ENCODE measurements at places on chromosomes 7 and 10. TPM values are rescaled to one million over a fixed set of nuclear protein-coding genes. Genes with fewer than 3 reads are reported as not detected.

ITIH5 gene
- not detected for total RNA-seq

DNA sequence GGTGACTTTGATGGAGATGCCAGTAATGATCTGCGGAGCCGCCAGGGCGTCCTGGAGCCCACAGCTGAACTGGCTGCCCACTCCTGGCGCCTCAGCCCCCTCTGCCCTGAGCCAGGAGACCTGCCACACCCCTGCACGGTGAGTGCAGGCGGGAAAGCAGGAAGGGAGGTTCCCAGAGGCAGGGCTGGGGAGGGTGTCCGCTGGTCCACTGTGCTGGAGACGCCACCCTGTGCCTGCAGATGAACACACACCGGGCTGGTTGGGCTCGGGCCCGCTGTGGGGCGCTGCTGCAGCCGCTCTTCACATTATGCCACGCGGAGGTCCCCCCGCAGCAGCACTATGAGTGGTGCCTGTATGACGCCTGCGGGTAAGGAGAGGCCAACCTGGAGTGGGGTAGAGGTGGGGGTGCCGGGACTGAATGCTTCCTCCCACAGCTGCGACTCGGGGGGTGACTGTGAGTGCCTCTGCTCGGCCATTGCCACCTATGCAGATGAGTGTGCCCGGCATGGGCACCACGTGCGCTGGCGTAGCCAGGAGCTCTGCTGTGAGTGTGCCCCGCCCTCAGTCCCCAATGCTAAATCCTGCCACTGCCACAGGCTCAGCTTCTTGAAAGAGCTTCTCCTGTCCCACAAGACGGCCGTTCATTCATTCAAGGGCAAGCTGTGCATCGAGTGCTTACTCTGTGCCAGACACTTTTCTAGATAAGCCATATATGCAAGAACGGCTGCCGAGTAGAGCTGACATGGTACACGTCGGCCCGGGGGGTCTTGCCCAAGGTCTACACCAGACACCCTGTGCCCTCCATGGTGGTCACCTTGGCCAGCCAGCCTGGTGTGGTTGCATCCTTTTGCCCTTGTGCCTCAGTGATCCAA lies 14.3 kb upstream of the ZNF467 start:
- DNase-seq, result no peak

ZNF679 gene
- not detected for total RNA-seq

SLC13A1 gene
- not detected for total RNA-seq

GRCh38 chr7:134693256-134693655 lies 46.6 kb downstream of the BPGM start:
- DNase-seq, result no peak

FANK1 gene
- 0.38 TPM for total RNA-seq

- no peak for DNase-seq
Observed at GRCh38 chr10:28595613-28596012, 62.7 kb downstream of the WAC start.

CTAGE6 gene
- 1.5 TPM for total RNA-seq

- no peak for DNase-seq
Observed at GRCh38 chr7:112138325-112138852, 67.8 kb downstream of the DOCK4 start.

DNA sequence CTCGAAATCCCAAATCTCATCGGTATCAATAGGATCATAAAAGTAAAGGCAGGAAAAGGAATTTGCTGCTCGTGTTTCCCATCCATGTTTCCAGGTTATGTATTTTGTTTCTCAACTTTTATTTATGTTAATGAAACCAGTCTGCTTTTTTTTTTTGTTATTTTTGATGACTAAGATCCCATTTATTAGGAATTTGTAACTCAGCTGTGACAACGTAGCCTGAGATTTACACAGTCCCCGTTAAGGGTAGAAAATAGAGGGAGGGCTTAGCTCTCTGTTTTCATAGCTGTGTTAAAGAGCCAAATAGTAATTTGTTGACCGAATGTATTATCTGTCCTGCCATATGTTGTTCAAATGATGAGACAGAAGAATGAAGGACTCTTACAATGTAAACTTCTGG lies 164.0 kb downstream of the MGMT start:
- DNase-seq, result no peak

- no peak for DNase-seq
Observed at GRCh38 chr7:3128857-3129490, 85.3 kb upstream of the CARD11 start.

DNA sequence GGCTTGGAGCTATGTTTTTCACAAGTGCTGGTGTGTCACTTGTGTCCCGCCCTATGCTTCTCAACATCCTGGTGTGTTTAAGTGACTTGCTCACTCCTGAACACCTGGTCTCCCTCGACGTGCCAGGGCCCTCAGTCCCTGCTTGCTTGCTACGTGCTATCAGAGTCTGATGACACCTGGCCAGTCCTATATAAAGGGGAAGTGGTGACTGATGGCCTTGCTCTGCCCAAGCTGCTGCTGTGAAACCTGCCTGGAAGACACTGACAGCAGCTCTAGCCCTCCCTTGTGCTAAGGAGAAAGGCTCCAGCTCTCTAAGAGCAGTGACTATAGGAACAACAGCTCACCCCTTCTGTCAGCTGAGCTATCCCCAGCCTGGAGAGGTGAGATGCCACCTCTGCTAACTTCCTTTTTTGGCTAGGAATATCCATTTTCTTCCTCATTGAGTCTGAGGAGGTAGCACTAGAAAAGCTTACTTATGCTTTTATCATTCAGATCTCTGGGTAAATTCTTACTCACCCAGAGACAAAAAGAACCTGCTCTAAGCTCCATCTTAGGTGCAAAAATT lies 77.2 kb upstream of the PLXNA4 start:
- no peak for DNase-seq

DNA sequence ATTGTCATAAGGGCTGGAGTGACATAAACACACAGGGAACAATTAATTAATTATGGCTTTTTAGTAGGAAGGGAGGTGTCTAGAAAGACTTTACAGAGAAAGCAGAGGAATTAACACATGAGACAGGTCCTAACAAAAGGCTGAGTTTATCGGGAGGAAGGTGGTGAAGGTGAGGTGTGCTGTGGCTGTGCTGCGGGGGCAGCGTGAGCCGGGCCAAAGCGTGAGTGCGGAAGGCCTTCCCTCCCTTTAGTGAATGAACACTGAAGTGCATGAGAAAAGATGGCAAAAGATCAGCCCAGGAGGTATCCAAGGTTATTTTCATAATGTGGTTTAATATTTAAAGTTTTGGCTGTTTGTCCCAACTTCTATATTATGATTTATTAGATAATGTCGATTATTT lies 243.4 kb upstream of the PLXNA4 start:
- no peak for DNase-seq

DNA sequence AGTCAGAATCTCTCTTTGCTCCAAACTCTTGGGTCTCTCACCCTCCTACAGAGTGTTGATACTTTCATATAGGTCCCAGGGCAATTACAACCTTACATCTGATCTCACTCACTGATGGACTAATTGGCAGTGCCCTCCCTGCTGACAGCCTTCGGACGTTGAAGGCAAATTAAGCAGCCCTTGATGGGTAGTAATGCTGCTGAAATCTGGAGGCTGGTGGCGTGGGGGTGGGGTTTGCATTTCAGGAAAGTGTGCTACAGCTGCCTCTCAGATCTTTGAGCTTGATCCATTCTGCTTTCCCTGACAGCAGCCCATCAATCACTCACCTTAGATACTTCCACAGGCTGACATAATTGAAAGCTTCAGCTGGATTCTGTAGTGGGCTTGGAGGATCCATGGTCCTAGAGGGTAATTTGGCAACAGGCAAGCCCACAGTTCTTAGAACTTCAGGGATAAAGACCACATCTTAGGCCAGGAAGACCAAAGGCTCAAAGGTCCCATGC lies 349.1 kb upstream of the PODXL start:
- DNase-seq, result no peak

GRCh38 chr10:33773253-33773573 lies 438.7 kb upstream of the NRP1 start:
- DNase-seq, result no peak

- DNase-seq, result peak; percentile 21
Observed at GRCh38 chr10:4108693-4109092, 323.7 kb upstream of the KLF6 start.

- no peak for DNase-seq
Observed at GRCh38 chr10:132169031-132169765, 17.6 kb upstream of the DPYSL4 start.

GIMAP6 gene
- total RNA-seq, result 35.8 TPM

DNA sequence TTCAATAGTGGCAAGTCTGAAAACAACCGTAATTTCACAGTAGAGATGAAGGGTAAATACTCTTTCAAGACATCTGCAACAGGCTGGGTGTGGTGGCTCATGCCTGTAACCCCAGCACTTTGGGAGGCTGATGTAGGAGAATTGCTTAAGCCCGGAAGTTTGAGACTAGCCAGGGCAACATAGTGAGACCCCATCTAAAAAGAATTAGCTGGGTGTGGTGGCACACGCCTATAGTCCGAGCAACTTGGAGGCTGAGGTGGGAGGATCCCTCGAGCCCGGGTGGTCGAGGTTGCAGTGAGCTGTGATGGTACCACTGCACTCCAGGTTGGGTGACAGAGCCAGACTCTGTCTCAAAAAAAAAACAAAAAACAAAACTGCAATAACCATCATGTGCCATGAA lies 71.8 kb downstream of the PFKFB3 start:
- DNase-seq, result no peak

- no peak for DNase-seq
Observed at GRCh38 chr7:17947620-17948019, 7.3 kb upstream of the SNX13 start.

DNA sequence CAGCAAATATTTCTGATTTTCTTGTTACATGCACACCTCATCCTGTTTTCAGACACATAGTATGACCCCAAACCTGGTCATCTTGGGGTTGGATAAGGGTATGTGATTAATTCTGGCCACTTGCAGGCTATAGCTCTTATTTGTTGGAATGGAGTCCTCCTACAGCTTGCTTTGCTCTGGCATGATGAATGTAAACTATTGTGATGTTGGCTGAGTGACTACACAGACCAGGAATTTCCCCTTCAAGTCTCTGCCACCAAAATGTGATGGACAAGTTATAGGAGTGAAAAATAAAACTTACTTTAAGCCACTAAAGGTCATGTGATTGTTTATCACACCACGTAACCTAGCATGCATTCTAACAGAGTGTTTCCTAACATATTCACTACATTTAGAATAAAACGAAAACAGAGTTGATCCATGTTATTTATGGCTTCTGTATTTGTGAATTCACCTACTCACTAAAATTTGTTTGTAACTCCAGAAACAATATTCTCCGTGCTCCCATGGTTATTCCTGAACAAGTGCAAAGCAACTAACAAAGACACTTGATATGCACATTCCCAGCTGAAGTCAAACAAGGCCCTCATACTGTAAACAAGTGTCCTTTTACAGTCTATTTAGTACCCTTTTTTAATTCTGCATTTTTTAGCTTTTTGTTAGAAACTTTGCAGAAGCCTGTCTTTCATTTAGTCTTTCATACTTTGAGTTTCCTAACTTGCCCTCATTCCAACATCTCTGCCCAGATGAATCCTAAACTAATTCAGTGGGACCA lies 599.2 kb upstream of the PCDH15 start:
- DNase-seq, result no peak

DNA sequence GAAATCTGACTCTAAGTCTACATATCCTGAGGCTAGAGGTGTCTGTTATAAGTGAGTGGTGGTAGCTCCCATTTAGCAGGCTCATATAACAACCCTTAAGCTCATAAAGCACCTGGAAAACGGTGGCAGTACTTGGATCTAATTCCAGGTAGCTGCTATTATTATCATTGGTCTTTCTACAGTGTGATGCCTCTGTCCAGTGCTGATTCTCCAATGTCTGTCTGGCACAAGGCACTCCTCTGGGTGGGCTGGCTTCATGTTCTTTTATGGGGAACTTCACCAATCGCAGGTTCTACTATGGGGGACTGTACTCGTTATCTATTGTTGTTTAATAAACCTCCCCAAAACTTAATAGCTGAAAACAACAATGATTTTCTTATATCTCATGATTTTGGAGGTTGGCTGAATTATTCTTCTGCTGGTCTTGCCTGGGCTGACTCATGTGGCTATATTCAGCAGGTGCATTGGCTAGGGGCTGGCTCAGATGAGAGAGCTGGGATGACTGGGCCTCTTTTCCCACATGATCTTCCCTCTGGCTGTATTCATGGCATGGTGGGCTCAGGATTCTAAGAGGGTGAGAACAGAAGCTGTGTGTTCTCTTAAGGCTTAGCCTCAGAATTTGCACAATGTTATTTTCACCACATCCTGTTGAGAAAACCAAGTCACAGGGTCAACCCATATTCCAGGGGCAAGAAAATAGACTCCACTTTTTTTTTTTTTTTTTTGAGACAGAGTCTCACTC lies 93.0 kb upstream of the PCGF5 start:
- no peak for DNase-seq

RBP3 gene
- not detected for total RNA-seq

DNA sequence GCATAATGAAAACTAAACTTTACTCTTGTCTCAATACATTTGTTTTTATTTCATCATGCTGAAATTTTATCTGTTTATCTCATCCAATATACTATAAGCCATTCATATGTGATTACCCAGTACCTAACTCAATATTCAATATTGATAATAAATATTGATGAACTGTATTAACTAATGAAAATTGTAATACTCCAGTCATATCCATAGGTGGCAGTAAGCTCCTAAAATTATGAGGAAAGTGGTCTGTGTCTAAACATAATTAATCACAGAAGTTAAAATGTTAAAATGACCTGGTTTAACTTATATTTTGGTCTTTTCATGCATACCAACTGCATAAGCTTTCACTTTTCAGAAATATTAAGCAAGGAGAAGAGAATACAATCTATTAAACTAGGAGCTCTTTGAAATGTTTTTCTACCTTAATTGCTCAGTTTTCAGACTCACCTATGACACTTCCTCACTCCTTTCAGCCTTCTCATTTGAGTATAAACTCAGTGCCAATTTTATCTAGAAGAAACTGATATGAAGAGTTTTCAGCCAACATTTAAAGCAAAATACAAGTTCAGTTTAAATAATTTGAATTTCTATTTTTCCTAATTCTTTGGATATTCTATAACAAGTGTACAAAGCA lies 30.5 kb upstream of the VWDE start:
- DNase-seq, result no peak

- DNase-seq, result peak; percentile 41
Observed at GRCh38 chr10:45255706-45256105, 59.7 kb downstream of the OR13A1 start.

GRCh38 chr7:141484907-141485306 lies 66.3 kb upstream of the AGK start:
- no peak for DNase-seq

PTF1A gene
- not detected for total RNA-seq

GRCh38 chr7:36794689-36795088 lies 70.4 kb upstream of the AOAH start:
- peak; percentile 49 for DNase-seq

SUGCT gene
- total RNA-seq, result 0.91 TPM

GRCh38 chr10:96339956-96340904 lies 18.6 kb downstream of the OPALIN start:
- peak; percentile 85 for DNase-seq

GRCh38 chr10:5971315-5971832 lies 6.0 kb downstream of the IL15RA start:
- peak; percentile 67 for DNase-seq

AUTS2 gene
- 2.1 TPM for total RNA-seq

GRCh38 chr10:62047960-62048383 lies 146.5 kb downstream of the ARID5B start:
- DNase-seq, result peak; percentile 82
